ENCODE measurements at places on chromosomes 2 and 18.

GRCh38 chr18:22391407-22392345, 26.0 kb downstream of the CTAGE1 start:
- DNase-seq = no peak

DNA sequence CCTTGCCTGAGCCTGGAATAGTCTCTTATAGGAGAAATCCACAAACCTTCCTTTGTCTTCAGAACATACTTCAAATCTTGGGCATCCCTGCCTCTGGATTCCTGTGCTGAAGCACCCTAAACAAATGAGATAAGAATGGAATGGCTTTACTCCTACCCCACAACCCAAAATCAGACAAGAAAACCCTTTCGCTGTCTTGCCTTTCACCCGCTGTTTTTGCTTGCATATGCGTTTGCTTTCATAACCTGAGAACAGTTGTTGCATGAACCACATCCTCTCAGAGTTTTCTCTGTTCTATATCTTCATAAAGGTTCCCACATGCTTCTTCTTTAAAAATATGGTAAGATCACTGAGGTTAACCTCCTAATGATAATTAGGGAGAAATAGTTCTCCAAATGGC, 132.1 kb upstream of the MAP3K20 start:
- no peak for DNase-seq

DNA sequence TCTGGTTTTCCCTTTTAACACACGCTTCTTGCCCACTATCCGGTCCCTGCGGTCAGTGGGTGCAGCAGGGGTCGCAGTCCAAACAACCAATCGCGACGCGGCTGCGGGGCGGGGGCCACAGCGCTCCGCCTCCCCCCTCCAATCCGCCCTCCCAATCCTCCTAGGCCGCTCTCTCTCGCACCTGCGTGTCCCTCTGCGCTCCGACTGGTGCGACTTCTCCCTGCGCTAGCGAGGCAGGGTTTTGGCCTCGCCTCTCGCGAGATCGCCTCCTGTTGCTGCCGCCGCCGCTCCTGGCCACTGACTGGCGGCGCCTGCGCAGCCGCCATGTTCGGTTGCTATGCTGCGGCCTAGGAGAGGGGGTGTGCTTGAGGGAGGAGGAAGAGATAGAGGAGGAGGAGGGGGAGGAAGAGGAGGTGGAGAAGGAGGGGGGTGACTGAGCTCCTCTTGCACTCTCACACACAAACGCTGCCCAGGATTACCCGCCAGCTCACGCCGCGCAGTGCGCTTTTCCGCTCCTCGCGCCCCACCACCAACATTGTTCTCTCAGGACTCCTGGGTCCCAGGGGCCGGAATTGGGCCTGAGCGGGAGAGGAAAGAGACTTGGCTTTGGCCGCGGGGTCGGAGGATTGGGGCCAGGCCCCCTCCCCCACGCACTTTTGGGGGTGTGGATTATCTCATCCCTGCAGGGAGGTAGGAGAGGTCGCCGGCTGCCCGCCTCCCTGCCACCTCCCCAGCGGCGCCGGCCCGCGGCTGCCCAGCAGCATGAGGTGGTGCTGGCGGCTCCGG, at the start of gene PTPN4:
TSS of gene PTPN4 (plus strand) at position 472 of the 786 bp plus-strand sequence. CDS start 49,932 bp downstream, outside the sequence.
- peak; percentile 94 for DNase-seq

GRCh38 chr18:50410894-50411293, 36.0 kb downstream of the SKA1 start:
- DNase-seq = no peak

GRCh38 chr2:159251296-159252173, 35.0 kb downstream of the WDSUB1 start:
- DNase-seq = no peak

DNA sequence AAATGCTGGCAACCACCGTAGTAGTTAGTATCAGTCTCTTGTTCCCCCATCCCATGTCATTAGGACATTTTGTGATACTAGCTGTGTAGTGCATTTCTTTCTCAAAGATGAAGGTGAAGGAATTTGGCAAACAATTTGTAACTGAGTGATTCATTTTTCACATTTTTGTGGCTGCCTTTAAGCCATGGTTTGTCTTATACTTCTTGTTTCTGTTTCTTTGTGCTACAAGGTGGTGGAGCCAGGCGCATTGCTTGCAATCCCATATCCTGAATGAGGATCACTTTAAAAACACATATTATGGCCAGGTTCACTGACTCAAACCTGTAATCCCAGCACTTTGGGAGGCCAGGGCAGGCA, 40.6 kb downstream of the GPD2 start:
- no peak for DNase-seq

DNA sequence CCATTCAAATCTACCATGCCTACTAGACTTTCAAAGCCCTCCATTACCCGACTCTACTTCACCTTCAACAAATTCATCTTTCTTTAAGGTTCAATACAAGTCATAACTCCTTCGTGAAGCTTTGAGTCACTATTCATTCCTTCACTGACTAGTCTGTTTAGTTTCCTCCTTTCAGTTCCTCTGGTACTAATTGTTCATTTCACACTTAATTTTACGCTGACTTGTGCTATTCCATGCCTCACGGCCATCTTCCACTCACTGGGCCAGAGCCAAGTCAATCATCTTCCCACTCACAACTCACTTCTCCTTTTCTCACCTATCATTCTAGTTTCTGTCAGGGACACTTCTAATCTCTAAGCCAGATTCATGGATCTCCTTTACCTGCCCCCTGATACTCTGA, 136.2 kb downstream of the MTX2 start:
- no peak for DNase-seq

DNA sequence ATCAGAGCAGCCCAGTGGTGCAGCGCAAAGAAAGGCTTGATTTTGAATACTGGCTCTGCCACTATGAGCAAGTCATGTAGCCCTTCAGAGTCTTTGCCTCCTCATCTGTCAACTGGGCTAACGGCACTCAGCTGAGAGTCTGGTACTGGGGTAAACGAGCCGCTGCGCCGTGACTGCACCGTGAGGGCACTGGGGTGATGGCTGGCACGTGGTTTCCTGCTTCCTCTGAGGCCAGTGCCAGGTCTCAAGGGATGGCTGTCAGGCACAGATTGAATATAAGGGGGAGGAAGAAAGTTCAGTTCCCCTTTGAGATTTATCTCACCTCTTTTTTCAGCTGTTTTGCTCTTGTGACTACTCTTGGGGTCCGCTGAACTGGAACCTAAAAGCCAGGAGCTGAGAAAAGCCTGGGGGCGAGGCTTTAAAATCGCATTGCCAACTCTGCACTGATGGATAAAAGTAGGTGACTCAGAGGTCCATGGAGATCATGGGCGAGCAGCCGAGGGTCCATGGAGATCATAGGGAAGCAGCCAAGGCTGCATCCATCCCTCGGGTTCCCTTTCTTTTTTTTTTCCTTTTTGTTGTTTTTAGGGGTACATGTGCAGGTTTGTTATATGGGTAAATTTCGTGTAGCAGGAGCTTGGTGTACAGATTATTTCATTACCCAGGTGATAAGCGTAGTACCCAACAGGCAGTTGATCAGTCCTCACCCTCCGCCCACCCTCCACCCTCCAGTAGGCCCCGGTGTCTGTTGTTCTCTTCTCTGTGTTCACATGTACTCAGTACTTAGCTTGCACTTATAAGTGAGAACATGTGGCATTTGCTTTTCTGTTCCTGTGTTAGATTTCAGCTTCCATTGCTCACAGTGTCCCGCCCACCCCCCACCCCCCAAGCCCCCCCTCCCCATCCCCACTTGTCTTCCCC, 114.3 kb downstream of the SPP2 start:
- no peak for DNase-seq

- no peak for DNase-seq
Observed at GRCh38 chr2:34419856-34420255, 820.8 kb upstream of the FAM98A start.

DNA sequence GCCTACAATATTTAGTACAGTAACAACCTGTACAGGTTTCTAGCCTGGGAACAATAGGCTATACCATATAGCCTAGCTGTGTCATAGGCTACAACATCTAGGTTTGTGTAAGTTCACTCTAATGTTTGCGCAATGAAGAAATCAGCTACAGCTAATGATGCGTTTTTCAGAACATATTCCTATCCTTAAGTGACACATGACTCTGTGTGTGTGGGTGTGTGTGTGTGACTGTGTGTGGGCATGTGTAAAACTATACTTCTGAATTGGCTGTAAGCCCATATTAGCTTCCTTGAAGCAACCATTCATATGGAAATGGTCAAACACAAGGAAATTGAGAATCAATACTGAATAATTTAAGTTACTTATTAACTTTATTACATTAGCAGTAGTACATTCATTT, 120.8 kb upstream of the SULT1C3 start:
- DNase-seq = no peak

GRCh38 chr2:48852938-48853337, 97.4 kb upstream of the LHCGR start:
- DNase-seq = no peak

DNA sequence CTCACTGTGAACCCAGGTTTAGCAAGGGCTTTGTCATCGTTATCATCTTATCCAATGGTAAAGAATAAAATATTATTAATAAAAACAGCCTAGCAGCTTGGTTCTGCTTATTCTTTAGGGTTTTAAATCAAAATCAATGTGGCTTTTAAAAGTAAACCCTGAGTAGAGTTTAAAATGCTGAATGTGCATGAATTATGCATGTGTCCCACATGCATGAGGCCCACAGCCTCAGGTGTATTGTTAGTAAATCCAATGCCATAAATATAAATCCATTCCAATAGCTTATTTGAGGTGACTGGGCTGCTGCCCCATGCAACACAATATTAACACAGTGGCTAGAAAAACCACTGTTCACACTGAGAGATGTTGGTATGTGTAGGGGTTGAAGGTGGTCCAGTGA, 254.1 kb downstream of the HNMT start:
- DNase-seq = no peak

- no peak for DNase-seq
Observed at GRCh38 chr2:70830366-70830765, 5.2 kb downstream of the CD207 start.

DNA sequence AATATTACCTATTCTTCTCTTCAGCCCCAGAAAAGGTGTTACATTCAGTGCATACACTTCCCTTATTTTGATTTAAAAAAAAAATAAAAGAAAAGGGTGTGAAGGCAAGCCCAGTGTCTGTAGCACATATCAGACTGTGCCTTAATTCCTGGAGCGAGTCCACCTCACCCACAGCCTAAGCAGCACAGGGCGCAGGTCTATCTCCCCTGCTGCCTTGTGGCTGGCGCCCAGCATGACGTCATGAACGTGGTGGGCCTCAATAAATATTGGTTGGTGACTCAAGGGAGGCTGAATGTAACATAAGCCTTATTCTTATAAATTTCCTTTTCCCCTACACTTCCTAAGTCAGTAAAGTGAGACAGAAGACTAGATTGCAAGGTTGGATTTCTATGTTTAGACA, 26.4 kb downstream of the ST3GAL5 start:
- DNase-seq = no peak

GRCh38 chr2:33406622-33407021, 69.8 kb upstream of the RASGRP3 start:
- no peak for DNase-seq

- DNase-seq = no peak
Observed at GRCh38 chr2:114735126-114735525, 292.7 kb downstream of the DPP10 start.

DNA sequence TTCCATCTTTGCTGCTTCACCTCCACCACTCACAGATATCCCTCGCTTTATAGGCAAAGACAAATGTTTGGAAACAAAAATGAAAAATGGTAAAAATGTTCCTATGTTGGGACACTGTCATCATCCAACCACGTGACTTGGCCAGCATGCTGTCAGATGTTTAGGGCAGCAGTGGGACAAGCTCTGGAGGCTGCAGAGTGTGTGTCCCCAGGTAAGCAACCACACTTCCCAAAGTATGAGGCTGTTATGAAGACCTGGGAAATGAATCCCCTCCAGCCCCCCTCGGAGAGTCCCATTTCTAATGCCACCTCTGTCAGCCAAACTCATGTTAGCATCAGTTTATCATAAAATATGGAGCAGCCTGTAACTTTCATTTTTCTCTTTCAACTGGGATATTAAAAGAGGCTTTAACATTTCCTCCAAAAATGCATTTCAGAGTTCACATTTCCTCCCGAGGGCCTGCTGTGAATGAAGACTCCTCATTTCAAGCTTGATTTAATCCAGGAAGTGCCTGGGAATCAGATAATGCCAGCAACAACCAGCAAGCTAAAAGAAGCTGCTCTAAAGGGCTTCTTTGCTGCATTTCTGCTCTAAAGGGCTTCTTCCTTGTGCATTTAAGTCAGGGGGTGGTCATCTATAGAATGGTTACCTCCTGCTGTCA, 66.2 kb downstream of the APOB start:
- DNase-seq = no peak

DNA sequence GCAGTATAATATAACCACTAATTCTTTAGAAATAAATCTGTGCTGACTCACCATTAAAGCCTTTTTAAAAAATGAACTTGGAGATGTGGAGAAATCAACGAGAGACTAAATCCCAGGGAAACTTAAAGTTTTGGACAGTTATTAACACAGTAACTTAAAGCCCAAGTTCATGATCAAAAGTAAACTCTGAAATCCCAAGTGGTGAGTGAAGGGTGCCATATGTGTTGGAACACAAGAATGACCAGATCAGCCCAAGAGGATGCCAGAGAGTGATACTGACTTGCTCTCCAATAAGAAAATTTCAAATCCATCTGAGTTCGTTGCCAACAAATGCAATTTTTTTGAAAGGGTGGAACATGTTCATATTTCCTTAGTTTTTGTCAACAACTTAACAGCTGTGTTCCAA, 838.1 kb upstream of the ACVR2A start:
- no peak for DNase-seq

- no peak for DNase-seq
Observed at GRCh38 chr2:165635532-165635931, 158.5 kb downstream of the GALNT3 start.

DNA sequence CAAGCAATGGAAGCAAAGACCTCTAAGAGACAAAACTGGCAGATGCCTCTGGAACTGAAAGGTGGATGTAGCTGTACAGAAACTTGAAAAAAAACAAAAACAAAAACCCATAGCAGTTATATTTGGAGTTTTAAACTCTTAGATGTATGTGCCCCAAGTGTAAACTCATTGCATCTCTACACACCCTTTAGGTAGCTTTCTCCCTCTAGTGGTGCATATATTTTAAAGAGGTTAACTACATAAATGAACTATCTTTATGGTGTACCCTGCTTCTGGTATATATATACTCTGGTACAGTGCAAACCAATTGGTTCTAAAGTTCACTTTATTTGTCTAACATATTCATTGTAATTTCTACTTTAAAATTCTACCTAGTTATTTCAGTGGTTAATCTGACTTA, 518.2 kb downstream of the NRXN1 start:
- DNase-seq = no peak

DNA sequence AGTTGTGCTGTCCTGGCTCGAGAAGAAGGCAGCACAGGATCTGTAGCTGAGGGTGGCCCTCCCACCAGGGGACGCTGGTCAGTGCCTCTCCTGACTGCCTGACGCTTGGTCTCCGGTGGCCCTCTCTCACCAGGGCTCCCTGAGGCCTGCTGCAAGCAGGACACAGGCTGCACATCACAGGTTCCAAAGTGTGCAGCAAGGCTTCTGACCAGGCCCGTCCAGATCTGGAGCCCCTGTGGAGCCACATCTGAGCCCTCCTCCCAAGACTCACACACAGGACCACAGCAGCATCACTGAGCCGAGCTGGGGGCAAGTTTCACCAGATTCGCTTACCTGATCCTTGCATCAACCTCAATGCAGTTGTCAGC, 12.1 kb downstream of the AMER3 start:
- DNase-seq = no peak

Data from stimulated activated CD4-positive, alpha-beta T cell treated with anti-CD3 and anti-CD28 coated beads, TNF-alpha, amount 100 ng/mL, for 4 hours (primary cell).